ENCODE measurements at places on chromosomes 7 and 10.

DNA sequence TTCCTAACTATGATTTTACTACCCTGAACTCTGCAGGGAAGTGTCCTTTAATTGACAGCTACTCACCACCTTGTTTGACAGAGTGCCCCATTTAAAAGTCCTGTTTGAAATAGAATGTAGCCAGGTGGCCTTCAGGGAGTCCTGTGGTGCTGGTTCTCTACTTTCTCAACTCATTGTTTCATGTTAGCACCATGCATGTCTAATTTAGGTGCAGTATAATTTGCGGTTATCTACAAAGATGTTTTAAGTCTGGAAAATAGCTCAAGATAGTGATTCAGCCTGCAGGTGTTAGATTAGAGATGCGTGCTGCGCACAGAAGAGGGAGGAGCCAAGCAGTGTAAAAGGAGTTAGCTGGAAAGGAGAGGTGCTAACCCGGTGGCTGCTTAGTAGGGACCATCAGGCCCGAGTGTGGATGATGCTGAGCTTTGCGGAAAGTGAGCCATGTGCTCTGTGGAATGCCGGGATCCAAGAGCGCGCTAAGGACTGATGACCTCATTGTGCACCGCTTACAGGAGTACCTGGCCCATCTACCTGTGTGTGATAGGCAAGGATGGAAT, 1.2 kb downstream of the CCM2 start:
- no peak for DNase-seq

GRCh38 chr7:13057462-13058200, 370.2 kb downstream of the ARL4A start:
- no peak for DNase-seq

DNA sequence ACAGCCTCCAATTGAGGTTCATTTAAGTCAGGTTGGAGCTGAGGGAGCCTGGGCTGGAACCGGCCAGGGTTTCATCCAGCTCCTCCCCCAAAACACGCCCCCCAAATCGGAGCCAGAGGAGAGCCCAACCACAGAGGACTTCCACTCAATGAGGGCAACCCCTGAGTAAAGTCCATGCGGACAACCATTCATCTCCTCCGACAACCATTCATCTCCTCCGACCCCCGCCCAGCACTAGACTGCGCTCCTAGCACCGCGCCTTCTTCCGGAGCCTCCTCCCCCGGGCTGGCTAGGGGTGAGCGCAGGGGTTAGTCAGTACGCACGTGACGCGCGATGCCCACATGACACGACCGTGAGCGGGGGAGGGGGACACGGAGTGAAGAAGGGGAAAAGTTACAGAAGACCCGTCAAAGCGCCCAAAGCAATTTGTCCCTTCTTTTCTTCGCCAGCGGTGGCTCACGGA, 1.4 kb downstream of the MAGI2 start:
- DNase-seq = peak; percentile 17

DNA sequence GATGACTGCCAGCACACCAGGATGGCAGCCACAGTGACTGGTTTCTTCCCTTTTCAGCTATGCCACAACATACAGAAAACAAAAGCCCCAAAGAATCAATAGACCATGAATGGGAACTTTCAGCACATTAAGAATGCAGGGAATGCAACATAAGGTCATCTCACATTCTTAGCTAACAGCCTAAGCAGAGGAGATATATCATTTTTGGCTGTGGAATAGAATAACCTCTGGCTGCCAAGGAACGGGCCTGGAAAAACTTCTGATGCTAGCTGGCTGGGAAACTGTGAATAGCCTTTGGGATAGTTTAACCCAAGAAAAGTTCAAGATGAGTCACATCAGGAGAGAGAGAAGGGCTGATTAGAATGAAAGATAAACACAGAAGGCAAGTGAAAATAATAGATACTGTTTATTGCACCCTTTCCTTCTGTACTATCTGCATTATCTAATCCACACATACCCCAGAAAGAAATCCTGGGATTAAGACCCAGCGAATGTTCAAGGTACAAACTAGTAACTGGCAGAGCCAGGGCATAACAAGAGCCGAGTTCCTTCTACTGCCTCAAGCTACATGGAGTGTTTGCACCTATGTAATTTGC, 169.2 kb downstream of the SEMA3A start:
- no peak for DNase-seq

DNA sequence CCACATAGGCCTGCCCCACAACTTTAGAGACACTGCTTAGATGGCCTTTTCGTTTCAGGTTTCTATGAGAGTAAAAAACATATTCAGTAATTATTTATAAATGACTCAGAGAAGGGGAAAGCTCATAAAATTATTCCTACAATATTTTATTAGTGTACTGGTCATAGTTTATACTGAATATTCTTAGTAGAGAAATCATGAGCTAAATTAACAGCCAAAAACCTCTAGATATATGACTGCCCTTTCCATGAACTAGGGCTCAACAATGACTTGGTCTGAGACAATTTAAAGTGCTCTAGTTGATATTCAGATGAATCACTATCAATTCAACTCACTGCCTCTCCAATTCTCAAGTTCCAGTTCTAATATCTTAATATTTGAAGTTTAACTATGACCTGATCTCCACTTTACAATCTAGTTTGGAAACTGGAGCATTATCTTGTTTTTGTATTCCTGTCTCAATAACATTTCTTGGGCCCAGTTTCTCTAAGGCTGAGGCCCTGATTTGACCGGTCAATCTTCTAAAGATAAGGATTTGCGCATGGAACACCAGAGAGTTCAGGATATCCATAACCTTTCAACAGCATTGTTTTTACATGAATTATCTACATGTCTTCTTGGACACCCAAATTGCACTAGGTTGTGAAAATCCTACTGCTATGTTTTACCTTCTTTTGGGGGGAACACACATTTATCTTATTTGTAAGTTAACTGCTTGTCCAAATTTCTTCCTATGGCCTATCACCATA, 141.6 kb downstream of the DGKB start:
- no peak for DNase-seq

GRCh38 chr7:157194948-157195347, 56.2 kb downstream of the UBE3C start:
- DNase-seq = no peak

GRCh38 chr7:69399401-69399800, 198.9 kb upstream of the AUTS2 start:
- no peak for DNase-seq

GRCh38 chr7:129285111-129285510, 60.3 kb downstream of the AHCYL2 start:
- DNase-seq = no peak

DNA sequence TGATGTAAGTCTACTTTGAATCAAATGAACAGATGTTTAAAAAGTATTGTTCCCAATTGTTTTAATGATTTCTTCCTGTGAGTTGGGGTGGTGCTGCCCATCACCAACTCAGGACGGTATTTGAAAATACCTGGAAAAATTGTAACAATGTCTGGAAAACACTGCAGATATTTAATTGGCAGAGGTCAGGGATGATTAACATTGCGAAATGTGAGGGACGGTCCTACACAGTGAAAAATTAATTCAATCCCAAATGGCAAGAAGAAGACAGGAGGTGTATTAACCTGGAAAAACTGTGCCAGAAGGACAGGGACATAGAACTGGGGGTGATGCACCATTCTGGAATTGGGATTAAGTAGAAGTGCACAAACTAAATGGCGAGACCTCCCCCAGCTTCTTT, 29.6 kb downstream of the ANKIB1 start:
- DNase-seq = no peak

DNA sequence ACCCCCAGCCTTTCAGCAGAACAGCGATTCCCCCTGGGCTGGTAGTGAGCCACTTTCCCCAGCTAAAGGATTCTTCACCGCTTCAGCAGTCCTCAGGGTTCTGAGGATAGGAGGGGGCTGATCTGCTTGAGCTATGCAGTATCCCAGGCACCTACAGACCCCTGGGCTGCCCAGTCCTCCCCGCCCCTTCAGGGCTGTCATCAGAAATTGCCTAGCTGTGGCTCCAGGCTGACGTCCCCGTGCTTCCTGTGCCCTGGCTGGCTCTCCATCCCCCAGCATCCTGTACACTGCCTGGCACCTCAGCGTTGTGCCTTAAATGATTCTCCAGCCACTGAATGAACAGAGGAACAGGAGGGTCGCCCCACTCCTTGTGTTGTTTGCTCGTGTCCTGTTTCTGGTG, 38.4 kb upstream of the CDH23 start:
- DNase-seq = no peak

DNA sequence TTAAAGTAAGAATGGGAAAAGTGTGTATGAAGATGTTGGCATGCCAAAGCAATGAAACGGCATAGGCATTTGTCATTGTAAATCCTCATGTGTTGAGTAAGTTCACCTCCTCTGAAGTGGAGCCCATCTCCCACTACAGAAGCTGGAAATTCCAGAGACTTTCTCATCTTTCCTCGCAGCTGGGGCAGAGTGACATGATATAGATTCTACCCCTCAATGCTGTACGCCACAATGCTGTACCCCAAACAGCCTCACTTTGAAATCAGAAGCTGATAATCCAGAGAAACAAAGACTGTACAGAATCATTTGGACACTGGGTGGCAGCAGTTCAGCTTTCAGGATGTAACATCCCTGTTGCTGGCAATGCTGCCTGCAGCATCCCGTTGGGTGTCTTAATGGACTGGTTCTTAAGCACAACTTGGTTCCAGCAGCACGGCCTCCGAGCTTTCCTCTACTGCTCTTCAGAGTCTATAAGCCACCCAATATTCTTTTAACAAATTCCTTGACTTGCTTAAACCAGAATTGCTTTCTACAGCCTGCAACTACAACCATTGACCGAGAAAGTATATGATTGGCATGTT, 18.8 kb downstream of the ZC3HAV1L start:
- peak; percentile 79 for DNase-seq

GRCh38 chr10:104622598-104623209, 18.4 kb upstream of the SORCS3 start:
- no peak for DNase-seq

GRCh38 chr7:63073736-63074135, 924.9 kb upstream of the ZNF722 start:
- no peak for DNase-seq

- DNase-seq = no peak
These were observed 92.1 kb downstream of the FOXL3 start for GRCh38 chr7:382043-382400.

- no peak for DNase-seq
These were observed 49.0 kb upstream of the TOMM7 start for GRCh38 chr7:22871661-22872060.

- no peak for DNase-seq
These were observed 47.2 kb upstream of the SLC39A12 start for GRCh38 chr10:17904564-17904963.

DNA sequence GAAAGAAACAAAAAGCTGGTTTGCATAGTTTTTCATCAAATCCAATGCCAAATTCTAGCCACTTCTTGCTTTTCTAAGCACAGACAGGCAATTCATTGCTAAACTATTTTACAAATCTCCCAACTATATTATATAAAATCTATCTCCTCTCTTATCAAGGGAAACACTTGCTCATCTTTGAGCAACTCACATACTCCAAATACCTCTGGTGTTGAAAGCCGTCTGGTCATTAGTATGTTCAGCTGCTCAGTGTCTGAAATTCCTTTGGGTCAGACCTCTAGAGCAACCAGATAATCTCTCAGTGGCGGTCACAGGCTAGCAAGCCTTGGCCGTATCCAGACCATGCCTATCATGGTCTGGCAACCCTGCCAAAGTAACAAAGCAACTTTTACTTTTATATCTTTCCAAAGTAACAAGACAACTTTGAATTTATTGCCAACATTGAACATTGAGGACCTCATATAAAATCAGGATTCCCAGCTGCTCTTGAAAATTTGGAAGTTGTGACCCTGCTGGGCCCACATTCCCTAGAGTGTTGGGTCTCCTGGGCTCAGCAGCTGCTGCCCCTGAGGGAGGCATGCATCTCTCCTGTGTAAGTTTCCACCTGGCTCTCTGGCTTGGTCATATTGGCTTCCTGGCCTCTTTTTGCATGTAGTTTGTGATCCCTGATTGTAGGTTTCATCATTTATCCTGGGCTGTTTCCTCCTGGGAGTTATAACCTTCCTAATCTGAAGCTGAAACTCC, 56.8 kb upstream of the LANCL2 start:
- no peak for DNase-seq

GRCh38 chr10:90403211-90404000, 454.4 kb downstream of the HTR7 start:
- no peak for DNase-seq

- DNase-seq = peak; percentile 56
These were observed 235.1 kb downstream of the SEMA3E start for GRCh38 chr7:83413831-83414230.
